ENCODE measurements at places on chromosomes 5 and 9.

DNA sequence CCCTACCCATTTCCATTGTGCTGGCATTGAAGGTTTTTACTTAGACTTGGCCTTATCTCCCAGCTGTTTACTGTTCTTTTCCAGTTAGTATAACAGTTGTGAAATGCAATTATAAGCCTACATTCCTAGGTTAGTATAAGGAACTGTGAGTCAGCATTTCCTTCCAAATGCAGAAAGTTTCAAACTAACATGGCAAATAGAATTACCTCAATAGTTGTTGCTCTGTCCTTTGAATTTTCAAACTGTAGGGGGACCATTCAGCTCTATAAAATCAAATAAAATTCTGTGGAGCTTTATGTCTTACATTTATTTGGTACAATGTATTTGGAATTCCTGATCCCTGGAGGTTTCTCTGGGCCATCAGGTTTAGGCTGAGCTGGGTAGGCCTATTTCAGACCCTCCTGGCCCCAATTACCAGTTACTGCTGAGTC, 47.2 kb downstream of the ARHGEF28 start:
- DNase-seq: no peak

DNA sequence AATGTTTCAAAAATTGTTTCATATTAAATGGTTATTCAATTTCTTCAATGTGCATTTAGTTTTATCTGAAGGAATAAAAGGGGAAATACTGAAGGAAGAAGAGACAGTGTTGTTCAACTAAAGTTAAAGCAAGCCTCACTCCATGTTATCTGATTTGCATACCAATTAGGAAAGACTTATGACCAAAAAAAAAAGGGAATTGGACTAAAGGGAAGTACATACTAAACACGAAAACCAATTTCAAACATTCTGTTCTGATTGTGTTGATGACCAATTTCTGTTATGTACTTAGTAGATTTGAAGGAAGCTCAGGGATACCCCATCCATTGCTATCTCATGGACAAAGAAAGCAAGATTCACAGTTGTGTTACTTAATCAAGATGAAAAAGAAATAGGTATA, 4.9 kb upstream of the GAPT start:
- no peak for DNase-seq

DNA sequence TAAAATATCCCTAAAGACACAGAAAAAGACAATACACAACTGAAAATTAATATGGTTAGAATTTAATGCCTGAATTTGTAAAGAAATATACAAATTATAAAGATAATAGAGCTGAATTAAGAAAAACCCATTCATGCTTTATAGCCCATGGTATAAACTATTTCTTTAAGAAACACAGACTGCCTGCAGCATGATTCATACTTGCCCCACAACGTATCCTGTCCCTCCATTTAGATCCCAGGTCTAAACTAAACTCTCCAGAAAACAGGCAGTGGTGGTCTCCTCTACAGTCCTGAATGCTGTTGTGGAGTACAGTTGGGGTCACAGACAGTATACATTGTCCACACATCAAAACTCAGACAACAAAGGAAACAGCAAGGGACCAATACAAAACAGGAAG, 24.8 kb downstream of the IL6ST start:
- no peak for DNase-seq

DNA sequence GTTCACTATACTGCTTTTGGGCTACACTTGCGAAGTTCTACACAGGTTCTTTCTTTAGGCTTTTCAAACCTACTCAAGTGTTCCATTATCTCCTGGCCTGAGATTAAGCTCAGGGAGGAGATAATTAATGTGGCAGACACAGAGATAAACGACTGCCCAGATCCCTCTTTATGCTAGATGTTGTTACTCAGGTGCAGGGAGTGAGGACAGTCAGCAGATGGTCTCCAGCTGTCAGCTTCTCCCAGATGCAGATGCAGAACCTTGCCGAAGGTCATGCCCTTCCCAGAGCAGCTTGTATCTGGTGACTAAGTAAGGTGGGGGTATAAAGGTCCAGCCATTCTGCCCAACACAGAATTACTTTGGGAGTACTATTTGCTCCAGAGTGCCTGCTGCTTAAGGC, 166.2 kb downstream of the ZNF462 start:
- no peak for DNase-seq

GRCh38 chr5:36367524-36367923, 65.8 kb upstream of the RANBP3L start:
- DNase-seq: no peak

DNA sequence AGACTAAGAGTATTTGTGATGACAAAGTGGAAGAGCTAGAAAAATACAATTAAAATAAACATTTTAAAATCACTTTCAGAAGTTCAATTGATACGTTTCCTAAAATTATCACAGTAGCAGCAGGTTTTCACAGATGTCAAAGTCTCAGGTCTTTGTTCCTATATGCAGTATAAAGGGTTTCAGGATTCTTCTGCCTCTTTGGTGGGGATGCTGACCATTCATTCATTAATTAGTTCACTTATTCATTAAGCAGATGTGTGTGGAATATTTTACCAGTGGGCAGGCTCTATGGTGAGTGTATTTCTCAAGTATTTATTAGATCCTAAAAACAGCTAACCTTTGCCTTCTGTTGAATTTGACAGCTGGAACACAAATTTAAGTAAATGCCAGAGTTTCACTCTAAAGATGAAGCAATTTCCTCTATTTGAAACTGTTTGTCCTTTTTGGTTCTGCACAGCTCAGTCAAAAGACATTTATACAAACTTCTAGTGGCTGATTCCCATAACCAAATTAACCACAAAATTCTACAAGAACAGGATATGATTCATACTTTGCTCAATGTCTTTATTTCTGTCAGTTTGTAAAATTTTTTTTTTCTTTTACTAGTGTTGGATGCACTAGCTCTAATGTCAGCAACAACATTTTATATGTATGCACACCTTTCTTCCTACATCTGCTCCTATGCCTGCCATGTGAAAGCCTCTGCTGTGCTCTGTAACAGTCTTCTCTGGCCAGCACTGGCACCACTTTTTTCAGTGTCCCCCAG, 75.9 kb upstream of the PRR16 start:
- no peak for DNase-seq

DNA sequence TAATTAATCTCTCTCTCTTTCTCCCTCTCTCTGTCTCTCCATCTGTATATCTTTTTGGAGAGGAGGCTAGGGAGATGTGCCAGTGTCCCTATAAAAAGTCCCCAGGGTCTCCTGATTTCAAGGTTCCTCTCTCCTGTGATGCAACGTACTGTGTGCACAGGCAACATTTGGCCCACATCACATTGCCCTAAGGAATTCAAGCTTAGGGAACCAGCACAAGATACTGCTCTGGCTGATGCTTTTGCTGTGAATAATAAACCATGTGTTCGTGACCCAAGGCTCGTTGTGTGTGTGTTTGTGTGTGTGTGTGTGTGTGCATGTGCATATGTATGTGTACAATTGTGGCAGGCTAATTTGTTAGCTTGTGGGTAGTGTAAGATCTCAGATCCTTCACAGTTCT, 9.7 kb downstream of the SPATA9 start:
- DNase-seq: peak; percentile 40

- DNase-seq: no peak
Measured at GRCh38 chr9:25254051-25254450, 424.2 kb downstream of the TUSC1 start.

DNA sequence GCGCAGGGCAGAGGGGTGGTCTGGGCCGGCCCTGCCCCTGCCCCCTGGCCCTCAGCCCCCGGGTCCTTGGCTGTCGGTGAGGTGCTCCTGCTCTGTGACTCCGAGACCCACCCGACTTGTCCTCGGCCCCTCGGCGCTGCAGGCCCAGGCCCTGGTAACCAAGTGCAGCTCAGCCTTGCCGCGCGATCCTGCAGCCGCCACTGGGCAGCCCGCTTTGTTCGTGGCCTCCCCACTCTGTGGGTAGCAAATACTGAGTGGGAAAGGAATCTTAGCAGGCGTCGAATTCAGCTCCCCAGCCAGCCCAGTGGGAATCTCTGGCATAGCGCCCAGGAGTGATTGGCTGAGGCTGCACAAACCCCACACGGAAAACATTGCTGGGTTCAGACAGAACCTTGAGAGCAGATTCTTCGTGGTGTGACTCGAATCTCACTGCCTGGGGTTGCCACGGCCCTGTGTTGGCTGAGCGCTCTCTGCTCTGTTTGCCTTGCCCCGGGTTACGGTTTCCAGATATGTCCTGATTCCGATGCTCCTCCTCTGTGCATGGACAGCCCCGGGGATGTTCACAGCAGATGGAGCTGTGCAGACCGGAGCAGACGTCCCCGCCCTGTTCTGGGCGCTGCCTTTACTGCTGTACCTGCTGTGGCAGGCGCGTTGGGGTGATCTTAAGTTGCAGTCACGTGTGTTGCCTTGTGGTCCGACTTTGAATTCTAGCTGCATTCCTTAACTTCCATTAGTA, 13.4 kb upstream of the EXOC3 start:
- no peak for DNase-seq

DNA sequence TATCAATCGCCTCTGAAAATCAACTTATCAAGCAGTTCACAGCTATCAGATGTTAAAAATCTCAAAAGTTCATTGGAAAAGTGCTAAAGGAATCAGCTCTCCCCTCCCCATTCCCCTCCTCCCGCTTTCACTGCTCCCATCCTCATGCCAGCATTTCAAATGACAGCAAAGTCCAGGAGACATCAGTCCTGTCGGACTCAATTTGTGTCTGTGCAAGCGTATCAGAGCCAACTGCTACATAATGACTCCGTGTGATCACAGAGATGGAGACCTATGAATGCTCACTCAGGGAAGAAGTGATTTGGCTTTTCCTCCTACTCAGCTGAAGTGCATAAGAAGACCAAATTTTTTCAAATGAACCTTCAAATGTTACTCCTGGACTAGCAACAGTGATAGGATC, 937.2 kb upstream of the DMAC1 start:
- peak; percentile 77 for DNase-seq
